ENCODE measurements at places on chromosomes 7 and 10. TPM values are rescaled to one million over a fixed set of nuclear protein-coding genes. Genes with fewer than 3 reads are reported as not detected.

DNA sequence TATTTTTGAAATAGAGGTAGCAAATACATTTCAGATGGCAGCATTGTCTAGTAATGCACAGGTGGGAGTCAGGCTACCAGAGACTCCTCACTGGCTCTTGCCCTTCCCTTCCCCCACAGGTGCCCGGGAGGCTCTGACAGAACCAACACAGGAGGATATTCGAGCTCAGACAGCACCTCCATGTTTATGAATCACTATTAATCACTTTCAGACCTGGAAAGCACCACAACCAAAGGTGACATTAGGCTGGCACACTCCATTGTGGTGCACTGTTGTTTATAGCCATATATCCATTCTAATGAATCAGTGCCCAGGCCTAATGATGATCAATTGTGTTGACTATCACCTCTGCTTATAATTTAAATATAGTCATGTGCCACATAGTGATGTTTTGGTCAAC lies 107.8 kb upstream of the NAMPT start:
- no peak for DNase-seq

DNA sequence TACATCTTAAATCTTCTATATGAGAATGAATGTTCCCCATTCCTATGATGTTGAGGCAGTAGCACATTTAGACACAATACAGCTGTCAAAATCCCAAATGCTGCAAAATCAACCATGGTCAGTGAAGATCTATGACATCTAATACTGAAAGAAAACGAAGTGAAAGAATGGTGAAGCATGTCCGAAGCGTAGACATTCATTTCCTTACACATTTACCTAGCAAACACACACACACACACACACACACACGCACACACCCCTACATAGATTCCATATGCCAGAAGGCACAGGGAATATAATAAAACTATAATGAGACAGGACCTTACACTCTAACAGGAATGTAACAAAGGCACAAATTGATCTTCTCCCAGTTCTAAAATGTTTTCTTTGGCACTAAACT lies 32.5 kb downstream of the CCDC6 start:
- no peak for DNase-seq

The AEBP1 gene
- total RNA-seq: 64.1 TPM

DNA sequence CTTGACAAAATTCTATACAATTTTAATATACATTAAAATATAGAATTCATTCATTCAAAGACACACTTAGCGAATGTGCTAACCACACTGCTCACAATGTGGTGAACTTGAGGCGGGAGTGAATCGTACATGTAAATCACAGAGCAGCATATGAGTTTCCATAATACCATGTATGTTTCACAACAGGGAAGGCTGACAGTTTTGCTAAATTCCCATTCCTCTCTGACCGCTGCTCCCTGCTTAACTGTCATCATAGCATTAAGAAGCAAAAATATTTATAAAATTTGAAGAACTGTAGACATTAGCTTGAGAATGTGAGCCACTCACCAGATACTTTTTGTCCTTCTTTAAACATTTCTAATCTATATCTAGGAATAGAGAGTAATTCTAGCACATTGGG lies 763.3 kb downstream of the MAGI2 start:
- no peak for DNase-seq

The HMX3 gene
- not detected for total RNA-seq

All from type B pancreatic cell (in vitro differentiated cells).